Stimulated activated CD8-positive, alpha-beta memory T cell treated with anti-CD3 and anti-CD28 coated beads, Interleukin-7, amount 100 ng/mL, for 1 hour (primary cell): ENCODE measurements at places on chromosomes 3 and 15.

GRCh38 chr3:111800926-111801325, 58.1 kb upstream of the PHLDB2 start:
- no peak for DNase-seq

DNA sequence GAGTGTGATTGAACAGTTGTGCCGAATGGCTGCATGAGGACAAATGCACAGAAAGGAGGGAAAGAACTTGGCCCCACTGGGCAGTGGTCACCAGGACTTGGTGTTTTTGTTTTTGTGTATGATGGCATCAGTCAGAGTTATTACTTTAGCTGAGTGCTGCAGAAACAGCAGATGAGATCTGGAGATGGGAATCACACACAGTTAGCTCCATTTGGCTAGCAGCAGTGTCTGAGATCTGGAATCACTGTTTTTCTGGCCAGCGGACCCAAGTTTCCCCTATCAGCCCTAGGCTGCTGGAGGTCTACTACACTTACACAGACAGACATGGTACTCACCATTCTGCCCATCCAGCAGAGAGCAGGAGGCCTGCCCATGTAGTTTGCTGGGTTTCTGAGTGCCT, 45.9 kb upstream of the APEH start:
- DNase-seq, result no peak

- no peak for DNase-seq
These were observed 171.4 kb downstream of the THRB start for GRCh38 chr3:24323272-24323671.

DNA sequence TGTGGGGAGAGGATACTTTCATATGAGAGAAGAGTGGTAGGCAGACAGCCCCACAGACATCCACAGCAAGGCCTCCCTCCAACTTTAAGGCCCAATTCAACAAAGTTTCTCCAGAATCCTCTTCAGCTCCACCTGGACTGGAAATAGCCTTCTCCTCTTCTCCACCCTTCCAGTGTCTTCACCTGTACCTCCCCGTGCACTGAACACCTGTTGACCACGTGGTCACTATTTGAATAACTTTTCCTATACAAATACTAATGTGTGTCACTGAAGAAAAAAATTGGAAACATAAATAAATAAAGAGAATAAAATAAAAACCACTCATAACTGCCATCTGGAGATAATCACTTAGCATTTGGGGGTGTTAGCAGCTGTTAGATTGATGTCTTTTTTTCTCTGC, 52.9 kb downstream of the CCNL1 start:
- no peak for DNase-seq

- no peak for DNase-seq
These were observed 29.6 kb upstream of the SECISBP2L start for GRCh38 chr15:49075881-49076280.

- no peak for DNase-seq
These were observed 725.5 kb upstream of the ARRDC4 start for GRCh38 chr15:97234851-97235610.

GRCh38 chr3:98603580-98603979, 10.2 kb upstream of the CPOX start:
- no peak for DNase-seq

DNA sequence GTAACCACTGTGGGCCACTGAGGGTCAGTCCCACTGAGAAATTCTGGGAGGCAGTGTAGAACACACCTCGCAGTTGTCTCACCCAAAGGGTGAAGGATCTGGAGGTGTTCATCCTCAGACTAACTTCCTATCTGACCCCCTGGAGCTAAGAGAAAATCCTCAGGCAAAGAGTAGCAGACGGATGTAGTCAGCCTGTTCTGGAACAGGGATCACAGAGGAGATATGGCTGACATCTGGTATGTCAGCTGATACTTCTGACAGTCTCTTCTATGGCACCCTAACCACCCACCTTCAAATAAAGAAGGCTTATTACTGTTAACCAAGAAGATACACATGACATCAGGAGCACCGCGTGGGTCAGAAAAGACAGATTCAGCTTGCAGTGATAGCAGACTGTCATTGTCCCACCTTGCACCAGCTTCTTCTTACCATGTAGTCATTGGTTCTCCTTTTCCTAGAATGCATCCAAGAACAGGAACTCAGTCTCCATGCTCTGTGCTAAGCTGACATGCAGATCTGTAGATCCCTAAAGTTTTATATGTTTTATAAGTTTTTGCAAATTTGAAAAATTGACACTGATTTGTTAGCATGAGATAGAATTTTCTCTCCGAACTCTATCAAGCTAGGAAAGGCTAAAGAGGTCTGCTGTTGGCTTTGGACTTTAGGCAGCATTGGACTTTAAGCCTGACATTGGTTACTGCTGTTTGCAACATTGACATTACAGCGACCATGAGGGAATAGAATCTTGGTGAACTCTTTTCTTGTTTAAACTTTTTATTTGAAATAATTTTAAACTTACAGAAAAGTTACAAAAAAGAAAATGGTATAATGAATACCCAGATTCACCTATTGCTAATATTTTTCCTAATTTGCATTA, 60.4 kb downstream of the KBTBD12 start:
- no peak for DNase-seq

GRCh38 chr3:42450567-42450966, 40.2 kb upstream of the LYZL4 start:
- no peak for DNase-seq

DNA sequence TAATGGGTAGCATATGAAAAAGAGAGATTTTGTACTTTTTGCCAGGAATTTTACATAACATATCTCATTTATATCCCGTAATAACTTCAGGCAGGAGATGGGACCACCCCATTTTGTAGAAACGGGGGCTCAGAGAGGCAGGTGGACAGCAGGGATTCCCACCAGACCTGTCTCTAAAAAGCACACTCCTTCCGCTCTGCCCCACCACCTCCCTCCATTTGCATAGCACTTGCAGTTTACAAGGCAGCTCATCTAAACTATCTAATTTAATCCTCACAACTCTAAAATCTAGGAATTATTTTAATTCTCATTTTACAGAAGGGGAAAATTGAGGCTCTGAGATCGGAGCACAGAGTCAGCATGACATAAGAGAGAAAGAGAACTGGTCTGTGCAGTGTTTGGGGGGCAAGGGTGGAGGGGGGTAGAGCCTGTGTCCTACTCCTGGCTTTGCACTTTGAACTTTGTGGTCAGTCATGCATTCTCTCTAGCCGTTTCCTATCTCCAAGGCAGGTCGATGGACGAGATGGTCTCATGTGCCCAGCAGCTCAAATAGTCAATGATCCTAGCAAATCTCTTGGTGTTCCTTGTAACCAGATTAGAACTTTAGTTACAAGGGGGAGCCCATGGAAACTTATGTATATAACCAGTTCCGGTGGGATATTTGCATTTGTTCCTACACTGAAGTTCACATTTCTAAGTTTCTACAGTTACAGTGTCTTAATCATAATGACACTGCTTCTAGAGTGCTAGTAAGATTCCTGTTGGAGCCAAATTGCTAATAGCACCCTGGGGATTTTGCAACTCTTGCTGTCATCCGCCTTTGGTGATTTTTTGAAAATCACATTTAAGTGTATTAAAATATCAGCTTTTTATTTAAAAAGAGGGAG, 18.6 kb downstream of the CRYGS start:
- DNase-seq, result no peak

DNA sequence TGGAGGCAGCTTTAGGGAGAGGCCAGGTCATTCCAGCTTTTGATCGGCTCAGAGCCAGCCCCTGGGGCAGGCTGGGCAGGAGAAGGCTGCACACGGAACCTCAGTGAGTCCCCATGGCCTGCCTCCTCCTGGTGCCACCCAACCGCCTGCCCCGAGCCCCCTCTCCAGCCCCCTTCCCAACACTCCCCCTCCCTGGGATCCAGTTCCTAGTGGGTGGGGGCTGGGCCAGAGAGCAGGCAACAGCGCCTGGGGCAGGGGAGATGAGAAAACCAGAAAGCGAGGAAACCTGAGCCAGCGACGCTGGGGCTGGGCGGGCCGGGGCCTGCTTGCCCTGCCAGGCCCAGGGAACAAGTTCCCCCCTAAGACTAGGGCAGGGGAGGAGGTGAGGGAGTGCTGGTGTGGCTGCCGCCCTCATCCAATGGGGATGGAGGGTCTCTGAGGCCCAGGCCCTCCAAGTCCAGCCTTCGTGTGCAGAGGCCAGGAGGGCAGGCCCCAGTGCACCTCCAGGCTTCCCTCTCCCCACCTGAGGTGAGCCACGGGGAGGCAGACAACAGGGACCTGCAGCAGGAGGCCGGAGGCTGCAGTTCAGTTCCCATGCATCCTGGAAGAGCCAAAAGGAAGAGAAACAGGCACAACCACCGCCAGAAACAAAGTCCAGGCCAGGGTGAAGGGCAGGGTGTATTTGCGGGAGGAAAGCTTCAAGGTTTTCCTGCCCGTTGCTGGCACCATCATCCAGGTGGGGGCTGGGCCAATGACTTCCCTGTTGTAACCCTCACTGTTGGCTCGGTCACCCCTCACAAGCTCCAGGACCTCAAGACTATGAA, 4.0 kb upstream of the SEMA3F start:
- no peak for DNase-seq

GRCh38 chr3:189363590-189364255, 192.0 kb downstream of the TPRG1 start:
- no peak for DNase-seq

DNA sequence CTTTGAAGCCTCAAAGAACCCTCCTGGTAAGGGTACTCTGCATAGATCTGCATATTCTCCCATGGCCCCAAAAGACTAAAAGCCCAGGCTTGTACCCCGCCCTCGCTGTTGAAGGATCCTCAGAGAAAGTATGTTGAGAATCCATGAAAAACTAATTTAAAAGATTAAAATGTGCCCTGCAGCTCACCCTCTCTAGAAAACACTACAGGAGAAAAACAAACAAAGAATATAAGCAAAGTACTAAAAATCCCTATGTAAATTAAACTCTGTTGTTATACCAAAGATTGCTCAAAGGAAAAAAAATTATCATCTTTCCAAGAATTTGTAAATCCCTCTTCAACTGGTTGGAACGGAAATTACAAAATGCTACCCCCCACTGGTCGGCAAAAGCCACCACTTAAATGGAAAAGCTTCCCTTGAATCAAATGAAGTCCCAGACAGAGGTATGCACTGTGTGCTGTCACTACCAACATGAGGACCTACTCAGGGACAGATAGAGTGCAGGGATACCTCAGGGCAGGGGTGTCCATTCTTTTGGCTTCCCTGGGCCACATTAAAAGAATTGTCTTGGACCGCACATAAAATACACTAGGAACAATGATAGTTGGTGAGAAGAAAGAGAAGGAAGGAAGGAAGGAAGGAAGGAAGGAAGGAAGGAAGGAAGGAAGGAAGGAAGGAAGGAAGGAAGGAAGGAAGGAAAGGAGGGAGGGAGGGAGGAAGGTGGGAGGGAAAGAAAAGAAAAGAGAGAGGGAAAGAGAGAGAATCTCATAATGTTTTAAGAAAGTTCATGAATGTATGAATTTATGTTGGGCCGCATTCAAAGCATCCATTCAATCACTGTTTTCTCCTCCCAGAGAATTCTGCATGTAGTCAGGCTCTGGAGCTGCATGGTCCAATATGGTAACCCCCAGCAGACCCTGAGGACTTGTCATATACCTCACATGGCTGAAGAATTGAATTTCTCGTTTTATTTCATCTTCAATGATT, 88.1 kb downstream of the MAGI1 start:
- no peak for DNase-seq

- no peak for DNase-seq
These were observed 208.1 kb downstream of the MINAR1 start for GRCh38 chr15:79640206-79640605.

GRCh38 chr3:126397610-126398422, 3.1 kb downstream of the CFAP100 start:
- DNase-seq, result no peak

GRCh38 chr3:182782149-182782548, 11.2 kb upstream of the ATP11B start:
- no peak for DNase-seq

- DNase-seq, result no peak
These were observed 571 bp downstream of the ACAD9 start for GRCh38 chr3:128879991-128880390.

- DNase-seq, result no peak
These were observed 582 bp downstream of the CGNL1 start for GRCh38 chr15:57376696-57377477.

GRCh38 chr15:87733541-87733941, 523.0 kb downstream of the NTRK3 start:
- no peak for DNase-seq

DNA sequence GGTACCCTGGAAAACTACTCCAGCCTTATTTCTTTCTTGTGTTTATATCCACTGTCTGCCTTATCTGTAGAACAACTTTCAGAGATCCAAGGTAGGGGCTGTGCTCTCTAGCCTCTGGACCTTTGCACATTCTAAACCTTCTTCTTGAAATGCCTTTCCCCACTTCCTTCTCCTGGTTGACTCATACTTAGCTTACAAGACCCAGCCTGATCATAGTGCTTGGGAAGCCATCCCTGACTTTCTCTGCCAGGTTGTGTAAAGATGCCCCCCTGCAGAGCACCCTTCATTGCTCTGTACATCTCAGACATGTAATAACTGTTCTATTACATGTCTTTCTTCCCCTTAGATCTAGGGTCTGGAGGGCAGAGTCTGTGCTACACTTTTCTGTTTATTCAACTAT, 50.1 kb downstream of the PPM1L start:
- no peak for DNase-seq

GRCh38 chr3:63976161-63976871, 47.0 kb downstream of the PSMD6 start:
- no peak for DNase-seq

DNA sequence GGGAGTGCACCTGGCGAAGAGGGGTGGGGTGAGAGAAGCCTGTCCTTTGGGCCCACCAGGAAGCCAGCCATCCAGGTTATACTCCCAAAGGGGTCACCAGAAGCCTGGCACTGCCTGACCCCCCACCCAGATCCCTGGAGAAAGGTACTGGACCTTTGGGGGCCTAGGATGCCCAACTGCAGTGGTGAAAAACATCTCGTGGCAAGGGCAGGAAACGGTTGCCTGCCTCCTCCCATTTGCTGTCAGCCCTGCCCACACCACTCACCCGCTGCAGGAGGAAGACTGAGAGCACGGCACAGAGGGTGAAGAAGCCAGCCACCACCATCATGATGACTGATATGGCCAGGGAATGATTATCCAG, 2.2 kb upstream of the ULK3 start:
- peak; percentile 13 for DNase-seq

DNA sequence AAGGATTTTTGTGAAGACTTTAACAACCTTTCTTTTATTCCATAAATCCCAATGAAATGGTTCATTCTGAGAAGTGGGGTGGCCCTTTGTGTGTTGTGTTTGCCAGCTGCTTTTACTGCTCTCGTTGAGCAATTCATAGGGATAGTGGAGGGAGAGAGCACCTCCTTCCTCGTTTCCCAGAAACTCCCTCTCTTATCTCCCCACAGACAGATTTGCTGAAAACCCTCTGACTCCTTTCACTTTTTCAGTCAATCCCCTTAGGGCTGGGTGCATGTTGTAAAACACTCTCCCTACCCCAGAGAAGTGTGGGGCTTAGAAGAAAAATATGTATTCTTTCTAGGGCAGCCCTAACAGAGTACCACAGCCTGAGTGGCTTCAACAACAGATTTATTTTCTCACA, 557.2 kb upstream of the RGMA start:
- no peak for DNase-seq

- no peak for DNase-seq
These were observed 64.1 kb downstream of the LRRK1 start for GRCh38 chr15:100983221-100983620.
